ENCODE measurements at places on chromosomes 2 and 18.

DNA sequence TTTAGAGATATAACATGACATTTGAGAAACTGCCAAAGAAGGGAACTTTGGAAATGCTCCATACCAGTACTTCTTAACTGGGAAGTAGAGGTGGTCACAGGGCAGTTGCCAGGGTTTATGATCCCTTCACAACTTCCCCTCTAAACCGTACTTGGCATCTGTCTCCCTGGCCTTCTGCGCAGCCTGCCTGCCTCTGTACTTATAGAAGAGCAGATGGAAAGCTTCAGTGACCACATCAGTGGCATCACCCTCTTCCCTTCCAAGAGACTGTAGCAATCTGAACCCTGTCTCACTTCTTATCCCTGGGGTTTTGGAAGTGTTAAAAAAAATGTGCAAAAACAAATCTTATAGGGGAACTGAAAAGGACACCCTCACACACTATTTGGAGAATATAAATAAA lies 64.1 kb downstream of the EIF2AK3 start:
- DNase-seq: no peak

DNA sequence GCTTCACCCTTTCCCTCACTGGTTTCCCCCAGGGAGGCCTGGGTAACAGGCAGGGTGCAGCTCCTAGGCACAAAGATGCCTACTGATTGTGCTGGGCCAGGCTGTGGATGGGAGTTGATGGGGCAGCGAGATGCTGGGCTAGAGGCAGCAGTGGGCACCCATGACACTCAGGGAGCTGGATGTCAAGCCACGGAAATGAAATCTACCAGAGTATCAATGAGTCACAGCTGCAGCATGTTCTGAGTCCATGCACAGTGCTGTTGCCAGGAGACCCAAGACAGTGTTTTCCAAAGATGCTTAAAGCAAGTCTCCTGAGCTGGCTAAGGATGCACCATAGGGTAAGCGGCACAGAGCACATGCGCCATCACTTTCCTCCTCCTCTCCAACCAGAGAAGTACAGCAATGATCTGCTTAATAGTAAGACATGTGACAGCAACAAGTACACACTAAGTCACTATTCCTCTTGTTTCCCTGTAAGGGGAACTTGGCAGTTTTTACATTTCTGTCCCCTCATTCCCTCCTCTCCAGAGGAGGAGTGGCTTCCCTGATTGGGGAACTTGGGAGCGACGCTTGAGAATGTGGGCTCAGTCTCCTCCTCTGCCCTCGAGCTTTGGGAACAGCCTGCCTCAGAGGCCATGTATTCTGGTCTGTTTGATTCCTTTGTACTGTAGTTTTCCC lies 57.2 kb downstream of the CDC42EP3 start:
- DNase-seq: no peak

GRCh38 chr18:79944126-79944731 lies 7.2 kb downstream of the SLC66A2 start:
- DNase-seq: no peak

DNA sequence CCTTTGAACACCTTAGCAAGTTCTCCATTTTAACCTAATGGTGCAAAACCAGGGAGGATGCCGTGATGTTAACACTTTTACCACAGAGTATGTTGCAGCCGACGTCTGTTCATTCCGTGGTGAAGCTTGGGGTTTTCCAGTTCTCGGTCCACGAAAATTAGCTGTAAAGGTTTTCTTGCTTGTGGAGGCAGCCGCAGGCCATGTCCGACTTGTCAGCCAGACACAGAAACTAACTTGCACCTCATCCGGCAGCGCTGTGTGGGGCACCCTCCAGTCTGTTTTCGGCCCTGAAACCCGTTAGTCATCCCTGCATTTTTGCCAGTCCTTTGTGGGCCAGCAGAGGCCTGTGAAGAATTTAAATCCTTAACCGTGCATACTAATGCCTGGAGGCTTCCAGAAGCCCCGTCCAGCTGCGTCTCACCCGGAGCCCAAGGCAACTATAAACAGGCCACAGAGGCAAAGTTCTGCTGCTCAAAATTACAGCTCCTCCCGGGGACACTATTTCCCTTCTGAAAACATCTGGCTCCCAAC lies 70.6 kb downstream of the SH3YL1 start:
- no peak for DNase-seq

DNA sequence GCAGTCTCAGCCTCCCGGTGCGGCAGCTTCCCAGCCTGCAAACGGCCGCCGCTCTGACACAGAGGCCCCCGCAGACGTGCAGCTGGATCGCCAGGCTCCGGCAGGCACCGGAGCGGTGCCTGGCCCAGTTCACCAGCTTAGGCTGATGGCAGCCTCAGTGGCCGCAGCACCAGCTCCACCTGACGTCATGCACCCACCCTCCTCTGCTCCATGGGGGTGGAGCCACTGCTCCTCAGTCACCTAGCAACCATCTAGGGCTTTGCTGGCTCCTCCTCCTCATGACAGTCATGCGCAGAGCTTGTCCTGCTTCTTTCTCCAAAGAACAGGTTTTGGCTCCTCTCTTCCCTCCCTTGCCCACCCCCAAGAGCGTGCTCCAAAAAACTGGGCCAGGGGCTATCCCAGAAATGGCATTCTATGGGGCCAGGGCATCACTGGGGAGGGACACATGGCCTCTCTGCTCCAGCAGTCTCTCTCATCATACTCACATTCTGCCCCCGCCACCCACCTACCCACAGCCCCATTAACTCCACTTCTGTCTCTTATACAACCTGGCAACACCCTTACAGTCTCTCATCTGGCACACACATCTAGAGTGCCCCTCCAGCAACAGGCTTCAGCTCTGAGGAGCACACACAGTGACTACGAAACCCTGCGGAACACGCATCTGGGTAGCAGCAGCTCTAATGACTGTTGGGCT lies 5.5 kb downstream of the DCTN1 start:
- DNase-seq: no peak

GRCh38 chr2:185578322-185578721 lies 160.3 kb upstream of the FSIP2 start:
- DNase-seq: no peak

DNA sequence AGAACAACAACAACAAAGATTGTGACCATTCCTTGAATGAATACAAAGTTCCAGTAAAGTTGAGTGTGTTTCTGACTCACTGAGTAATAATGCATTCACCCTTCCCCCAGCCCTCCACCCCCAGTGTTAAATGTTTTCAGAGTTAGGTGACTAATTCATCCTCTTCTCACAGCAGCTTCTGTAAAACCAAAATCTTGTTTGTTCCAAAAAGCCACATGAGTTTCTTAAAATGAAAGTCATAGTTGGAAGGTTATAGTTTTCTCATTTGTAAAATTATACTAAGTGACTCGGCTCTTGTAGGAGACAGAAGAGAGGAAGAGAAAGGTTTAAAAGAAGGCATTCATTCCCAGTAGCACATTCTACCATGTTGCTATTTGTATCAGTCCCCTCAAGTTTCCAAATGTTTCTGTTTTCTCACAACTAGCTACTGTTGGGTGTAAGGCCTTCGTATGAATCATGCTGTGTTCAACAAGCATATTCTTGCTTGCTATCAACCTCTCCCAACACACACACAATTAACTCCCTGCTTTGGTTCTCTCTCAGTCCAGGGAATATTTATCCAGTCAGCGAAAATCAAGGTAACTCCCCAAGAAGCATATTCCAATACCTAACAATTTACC lies 75.3 kb downstream of the MBD2 start:
- peak; percentile 19 for DNase-seq

DNA sequence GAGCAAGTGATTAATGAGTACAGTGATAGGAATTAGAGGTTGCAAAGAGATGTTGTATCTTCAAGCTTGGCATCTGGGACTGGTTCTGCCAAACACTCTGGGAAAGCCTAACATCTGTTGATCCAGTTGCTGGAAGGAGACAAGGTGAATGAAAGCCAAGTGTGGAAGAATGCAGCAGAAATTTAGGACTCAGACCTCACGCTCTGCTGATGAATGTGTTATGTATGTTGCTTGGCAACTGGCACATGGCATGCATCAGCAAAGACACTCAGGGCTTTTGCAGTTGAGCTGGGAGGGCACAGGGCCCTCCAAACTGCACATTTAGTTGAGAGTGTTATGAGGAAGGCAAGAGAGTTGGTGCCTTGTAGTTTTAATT lies 105.5 kb downstream of the COLEC12 start:
- no peak for DNase-seq

GRCh38 chr2:88637464-88637863 lies 10.2 kb upstream of the EIF2AK3 start:
- no peak for DNase-seq

DNA sequence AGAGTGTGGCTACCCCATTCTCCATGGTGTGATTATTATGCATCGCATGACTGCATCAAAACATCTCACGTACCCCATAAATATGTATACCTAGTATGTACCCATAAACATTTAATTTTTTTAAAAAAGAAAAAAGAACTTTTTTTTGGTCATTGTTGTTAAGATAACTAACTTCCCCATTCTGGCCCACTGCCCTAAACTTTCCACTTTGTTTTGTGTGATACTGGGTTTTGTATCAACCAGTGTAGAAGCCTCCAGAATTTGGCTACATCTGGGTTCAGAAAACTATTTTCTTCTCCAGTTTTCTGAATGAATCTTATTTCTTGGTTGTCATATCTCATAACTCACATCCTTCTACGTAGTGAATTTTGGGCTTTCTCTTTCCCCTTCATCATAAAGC lies 62.3 kb upstream of the NABP1 start:
- no peak for DNase-seq

DNA sequence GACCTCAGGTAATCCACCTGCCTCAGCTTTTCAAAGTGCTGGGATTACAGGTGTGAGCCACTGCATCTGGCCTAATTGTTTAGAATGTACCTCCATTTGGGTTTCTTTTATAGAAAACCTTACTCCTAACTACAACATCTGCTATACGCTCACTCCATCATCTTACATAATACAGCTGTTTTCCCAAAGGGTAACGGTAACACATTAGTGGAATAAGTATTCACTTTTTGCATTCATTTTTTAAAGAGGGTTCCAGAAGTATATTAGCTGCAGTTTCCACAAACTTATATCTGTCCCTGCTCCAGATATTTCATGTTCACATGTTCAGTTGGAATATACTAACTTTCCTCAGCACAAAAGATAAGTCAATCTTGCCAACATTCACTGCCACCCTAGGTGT lies 640.1 kb upstream of the FSHR start:
- no peak for DNase-seq

DNA sequence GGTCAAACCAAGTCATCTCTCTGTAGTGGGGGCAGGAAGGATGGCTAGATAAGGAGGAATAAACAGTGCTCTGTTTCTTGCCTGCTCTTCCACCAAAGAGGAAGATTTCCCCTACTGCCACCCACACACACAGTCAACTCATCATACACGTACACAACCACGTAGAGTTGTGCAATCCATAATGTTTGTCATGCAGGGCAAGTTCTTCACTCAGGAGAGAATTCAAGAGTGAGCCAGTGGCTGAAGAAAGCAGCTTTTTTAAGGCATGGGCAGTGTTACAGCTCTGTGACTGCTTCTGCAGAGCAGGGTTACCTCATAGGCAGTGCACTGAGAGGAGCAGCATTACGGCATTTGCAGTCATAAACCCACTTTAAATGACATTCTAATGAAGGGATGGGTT lies 283.0 kb downstream of the RND3 start:
- no peak for DNase-seq

GRCh38 chr2:46461709-46462171 lies 17.6 kb upstream of the TMEM247 start:
- DNase-seq: no peak

DNA sequence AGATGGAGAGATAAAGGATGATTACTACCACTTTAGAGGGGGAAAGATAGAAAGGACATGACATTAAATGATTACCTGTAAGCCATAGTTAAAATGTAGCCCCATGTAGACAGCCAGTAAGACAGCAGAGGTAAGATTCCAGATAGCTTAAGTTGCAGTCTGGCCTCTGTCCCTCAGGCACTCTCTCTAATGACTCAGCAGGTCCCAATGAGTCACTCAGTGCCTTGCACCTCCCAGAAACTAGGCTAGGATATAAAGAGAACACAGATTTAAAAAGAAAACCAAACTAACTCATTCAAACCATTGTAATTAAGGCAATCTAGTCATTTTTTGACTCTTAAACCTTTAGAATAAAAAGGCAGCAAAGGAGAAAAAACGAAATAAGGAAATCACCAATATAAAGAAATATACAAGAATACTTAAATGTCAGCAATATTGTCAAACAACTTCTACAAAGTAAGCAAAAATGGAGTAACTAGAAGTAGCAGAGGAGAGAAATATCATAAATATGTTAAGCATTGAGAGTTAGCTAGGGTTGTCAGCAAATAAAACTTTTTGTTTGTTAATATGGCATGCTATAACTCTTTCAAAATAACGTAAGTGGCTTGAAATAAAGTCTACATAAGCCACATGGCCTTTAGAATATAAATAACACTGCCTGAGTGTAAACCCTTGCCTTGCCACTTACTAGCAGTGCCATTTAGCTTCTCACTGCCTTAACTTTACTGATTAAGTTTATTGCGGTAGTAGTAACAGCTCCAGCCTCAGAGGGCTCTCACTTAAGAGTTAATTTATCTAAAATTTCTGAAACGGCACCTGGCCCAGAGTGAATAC lies 48.5 kb downstream of the SOCS6 start:
- no peak for DNase-seq

DNA sequence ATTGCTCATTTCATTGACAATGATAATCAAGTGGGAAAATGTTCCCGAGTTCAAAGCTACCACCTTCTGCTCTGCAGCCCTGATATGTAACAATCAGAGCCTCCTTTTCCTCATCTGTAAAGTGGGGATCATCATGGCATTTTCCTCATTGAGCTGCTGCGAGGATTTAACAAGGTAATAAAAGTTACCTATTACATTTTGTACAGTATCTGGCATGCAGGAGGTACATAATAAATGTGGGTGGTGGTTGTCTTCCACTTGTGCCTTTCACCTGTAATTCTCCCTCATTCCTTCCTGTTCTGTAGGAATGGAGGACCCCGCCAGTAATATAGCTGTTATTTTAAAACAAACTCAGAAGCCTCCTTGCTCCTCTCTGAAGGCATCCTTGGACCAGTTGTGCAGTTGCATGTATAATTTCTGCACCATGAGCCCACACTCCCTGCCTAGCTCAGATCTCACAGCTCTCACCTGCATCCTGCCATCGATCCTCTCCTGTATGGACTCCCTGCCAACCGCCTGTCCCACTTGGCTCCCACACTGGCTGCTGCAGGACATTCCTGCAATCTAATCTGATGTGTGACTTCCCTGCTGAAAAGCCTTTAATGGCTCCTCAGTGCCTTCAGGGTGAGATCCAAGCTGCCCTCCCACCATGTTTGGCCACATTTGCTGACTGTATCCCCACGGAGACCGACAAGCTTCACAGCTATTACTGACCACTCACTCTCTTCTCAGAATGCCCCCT lies 350.4 kb downstream of the EN1 start:
- DNase-seq: no peak

DNA sequence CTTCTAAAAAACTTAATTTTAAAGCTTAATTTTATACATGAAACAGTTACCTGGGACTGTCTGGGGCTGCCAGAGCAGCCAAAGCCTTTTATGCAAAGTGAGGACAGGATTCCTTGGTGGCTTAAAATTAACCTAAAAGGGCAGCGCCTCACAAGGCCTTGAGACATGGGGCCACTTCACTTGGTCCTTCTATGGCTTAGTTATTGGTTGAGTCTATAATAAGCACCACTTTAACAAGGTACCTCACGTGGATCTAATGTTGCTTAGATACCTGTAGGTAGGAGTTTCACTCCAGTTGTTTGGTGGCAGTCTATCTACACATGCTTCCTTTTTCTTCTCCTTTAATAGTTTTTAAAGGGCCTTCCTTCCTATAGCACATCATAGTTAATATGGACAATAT lies 51.6 kb downstream of the EIF2AK3 start:
- DNase-seq: no peak
